Neural cell (in vitro differentiated cells): ENCODE measurements at places on chromosomes 4 and X. TPM values are rescaled to one million over a fixed set of nuclear protein-coding genes. Genes with fewer than 3 reads are reported as not detected.

SSX4 gene
- polyA plus RNA-seq: not detected in 2 replicates

PGM2 gene
- 8.5 and 9.3 TPM in 2 replicates for polyA plus RNA-seq

MID1 gene
- 16.6 and 17.6 TPM in 2 replicates for polyA plus RNA-seq

RGN gene
- 1.5 TPM in 1 of 2 replicates, not detected in the other for polyA plus RNA-seq

ZNF185 gene
- 2.8 and 3.8 TPM in 2 replicates for polyA plus RNA-seq

VCX3B gene
- not detected in 2 replicates for polyA plus RNA-seq

CXCL8 gene
- not detected in 2 replicates for polyA plus RNA-seq
